Peyer's patch (tissue), 4 donors: ENCODE measurements at places on chromosomes 3 and 15. TPM values are rescaled to one million over a fixed set of nuclear protein-coding genes. Genes with fewer than 3 reads are reported as not detected.

DNA sequence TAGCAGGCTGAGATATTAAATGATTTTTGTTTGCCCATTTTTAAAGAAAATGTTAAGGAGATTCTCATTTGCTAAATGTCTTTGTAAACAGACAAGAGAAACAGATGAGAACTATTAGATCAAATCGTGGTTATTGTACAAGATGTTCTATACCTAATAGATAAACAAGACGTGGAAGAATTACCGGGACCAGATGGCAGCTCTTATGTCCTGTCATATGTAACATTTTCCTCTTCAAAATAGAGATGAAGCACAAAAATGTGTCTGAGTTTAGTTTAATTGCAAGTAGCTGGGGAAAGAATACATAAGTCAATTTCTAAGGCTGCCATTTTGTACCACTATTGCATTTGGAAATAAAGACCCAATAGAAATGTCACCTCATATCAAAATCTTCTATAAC, 553.7 kb downstream of the TUSC7 start:
- no peak for DNase-seq

DNA sequence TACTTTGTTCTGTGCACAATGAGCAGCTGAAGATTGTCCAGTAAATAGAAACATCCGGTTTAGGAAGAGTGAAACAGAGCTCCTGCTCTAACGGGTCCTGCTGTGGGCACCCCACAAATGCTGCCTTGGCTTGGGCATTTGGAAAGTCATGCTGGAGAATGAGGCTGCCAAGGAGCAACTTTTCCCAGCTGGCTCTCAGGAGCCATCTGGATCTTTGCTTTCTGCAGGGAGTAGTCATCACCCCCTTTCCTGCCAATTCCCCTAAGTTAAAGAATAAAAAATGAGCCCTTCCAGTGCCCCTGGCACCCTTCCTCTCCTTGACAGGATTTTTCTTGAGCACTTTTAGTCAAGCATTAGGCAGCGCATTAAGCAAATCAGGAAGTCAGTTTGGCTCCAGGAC, 90.0 kb downstream of the FAM43A start:
- no peak for DNase-seq

DNA sequence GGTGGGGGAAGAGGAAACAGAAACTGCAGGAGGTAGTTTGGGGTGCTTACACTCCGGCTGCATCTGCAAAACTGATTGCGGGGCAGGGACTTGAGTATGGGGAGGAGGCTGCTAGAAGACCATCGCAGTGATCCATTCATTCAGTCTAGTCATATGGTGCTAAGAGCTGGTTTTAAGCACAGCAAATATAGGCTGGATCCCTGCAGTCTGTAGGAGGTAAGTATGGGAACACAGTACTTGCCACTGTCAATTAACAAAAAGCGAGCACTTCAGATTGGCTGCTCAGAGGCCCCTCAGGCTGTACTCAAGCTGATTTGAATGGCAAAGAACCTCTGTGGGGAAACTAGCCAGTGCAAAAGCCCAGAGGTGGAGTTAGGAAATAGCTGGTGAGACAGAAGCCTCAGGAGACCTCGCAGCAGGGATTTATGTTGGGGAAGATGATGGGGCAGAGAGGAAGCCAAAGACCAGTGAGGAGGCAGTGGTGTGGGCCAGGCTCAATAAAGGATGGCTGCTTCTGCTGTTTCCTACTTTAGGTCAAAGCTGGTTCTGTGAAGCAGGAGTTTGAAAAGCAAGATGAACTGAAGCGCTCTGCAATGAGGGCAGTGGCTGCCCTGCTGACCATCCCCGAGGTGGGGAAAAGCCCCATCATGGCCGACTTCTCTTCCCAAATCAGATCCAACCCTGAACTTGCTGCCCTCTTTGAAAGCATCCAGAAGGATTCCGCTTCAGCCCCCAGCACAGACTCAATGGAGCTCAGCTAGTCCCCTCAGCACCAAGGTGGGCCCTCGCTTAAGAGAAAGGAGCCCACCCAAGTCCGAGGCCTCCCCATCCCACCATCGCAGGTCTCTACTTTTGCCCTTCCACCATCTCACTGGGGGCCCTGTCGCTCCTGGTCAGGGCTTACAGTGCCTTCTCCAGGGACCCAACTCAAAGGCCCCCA, 7.9 kb downstream of the RPL32 start:
- DNase-seq, result no peak

GRCh38 chr3:37905346-37905745, 43.7 kb downstream of the CTDSPL start:
- DNase-seq, result no peak

DNA sequence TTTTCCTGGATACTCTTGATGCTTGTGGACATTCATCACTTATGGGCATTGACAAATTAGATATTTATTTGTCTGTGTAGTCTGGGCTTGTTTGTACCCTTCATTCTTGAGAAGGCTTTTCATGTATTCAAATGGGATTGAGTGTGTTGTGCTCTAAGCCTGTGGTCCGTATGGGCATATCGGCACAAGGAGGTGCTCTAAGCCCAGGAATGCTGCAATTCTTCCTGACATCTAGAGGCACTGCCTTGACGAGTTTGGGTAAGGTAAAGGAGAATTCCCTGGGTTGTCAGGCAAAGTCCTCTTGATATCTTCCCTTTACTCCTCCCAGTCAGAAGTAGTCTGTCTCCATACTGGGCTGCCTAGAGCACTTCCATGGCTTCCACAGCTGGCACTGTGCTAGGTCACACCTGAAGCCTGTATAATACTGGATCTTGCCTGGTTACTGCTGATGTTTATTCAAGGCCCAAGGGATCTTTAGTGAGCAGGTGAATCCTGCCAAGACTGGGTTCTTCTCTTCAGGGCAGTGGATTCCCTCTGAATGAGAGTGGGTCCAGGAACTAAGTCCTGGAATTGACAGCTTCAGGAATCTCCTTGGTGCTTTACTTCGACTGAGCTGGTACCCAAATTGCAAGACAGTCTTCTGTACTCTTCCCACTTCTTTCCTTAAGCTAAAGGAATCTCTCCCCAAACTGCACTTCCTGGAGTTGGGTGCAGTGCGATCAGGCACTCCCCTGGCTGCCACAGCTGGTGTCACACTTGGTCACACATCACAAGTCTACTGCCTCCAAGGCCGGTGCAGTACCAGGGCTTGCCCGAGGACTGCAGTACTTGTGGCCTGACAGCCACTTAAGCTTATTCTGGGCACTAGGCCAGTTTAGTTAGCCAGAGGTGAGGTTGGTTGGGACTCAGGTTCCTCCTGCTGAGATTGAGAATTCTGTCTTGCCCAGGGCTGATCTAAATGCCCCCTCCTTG, 46.0 kb downstream of the GALK2 start:
- no peak for DNase-seq

GRCh38 chr3:71309342-71309741, 274.2 kb downstream of the FOXP1 start:
- DNase-seq, result no peak

DNA sequence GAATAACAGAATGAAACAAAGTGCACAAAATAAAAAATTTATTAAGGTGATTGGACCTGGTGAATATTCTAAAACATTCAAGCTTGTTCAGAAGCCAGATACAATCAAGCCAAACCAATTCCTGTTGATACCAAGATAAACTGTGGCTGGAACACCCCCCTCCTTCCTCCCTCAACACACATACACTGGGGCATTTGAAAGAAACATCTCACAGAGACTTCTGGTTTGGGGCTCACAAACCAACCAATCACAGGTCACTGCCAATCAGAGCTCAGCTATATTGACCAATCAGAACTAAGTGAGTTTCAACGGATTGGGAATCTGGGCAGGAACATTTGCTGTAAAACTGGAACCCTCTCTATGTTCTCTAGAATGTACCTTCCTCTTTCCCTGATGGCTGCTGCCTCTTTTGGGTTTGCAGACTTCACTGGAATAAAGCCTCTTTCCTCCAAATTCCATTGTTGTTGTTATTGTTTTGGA, 340.6 kb upstream of the GOLIM4 start:
- DNase-seq, result no peak

DNA sequence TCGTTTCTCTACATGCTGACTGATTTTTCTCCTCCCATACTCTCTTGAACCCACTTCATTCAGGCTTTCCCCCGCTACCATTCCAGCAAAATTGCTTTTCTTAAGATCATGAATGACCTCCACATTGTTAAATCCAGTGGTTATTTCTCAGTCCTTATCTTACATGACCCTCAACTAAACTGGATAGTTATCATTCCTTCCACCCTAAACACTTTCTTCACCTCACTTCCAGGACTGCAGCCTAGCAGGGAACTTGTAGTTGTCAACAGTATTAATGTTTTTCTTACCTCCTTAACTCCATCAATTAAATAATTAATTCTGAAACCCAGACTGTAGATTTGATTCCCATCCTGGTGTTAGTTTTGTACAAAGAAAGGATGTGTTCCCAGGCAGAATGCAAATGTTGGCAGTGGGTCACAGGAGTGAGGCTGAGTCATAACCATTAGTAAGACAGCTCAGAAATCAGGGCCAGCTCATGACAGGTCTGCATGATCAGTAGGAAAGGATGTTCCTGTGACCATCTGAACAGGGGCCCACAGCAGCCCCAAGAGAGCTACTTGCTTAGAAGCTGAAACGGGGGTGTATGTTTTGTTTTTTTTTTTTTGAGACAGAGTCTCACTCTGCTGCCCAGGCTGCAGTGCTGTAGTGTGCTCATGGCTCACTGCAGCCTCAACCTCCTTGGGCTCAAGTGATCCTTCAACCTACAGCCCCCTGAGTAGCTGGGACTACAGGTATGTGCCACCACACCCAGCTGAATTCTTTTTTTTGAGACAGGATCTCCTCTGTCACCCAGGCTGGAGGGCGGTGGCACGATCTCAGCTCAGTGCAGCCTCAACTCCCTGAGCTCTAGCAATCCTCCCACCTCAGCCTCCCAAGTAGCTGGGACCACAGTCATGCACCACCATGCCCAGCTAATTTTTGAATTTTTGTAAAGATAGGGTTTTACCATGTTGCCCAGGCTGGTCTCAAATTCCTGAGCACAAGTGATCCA, 9.1 kb downstream of the BCL2L10 start:
- peak; percentile 75 for DNase-seq

GRCh38 chr3:88149101-88149508, 654 bp upstream of the C3orf38 start:
- DNase-seq, result no peak

GRCh38 chr3:127867986-127868385, 45.7 kb upstream of the MGLL start:
- DNase-seq, result no peak

DNA sequence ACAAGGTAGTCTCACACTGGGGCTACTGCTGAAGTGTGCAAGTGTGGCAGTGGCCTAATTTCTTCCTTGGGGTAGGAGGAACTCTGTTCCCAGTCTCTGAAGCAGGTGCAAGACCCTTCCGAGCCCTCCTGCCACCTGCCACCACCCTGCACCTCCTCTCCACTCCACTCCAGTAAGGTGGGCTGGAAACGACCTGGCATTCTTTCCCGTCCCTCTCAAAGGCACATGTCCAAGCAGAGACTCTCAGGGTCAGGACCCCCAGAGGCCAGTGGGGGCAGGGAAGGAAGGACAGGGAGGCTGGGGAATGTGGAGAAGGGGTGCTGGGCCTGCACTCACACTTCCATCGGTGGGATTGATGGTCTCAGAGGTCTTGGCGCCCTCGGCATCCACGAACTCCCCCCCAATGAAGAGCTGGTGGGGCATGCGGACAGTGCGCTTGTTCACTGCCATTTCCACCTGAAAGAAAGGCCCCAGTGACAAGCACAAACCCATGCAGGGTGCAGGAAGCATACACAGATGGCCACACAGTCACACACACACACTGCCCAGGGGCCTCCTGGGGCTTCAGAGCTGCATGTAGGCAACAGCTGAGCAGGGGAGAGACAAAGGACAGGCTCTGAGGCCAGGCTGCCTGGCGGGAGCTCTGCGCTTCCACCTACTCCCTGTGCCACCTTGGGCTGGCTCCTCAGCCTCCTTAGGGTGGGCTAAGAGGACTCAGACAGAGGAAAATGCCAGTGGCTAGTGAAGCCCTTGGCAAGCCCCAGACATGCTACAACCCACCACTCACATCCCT, 43.8 kb downstream of the ALDH1L1 start:
- no peak for DNase-seq

DNA sequence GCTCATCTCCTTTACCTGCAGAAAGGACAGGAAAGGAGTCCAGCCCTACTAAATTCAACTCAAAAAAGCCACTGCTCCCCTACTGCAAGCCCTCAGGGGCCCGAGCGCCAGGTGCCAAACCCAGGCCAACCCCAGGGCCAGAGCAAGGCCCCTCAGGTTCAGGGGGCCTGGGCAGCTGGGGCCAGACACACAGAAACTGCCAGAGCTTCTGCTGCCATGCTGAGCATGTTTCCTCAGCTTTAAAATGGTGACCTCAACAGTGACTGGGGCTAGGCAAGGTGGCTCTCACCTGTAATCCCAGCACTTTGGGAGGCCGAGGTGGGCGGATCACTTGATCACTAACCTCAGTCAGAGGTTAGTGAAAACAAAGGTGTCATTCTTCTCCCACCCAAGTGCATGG, 38.8 kb downstream of the KLHL25 start:
- DNase-seq, result peak; percentile 24

- no peak for DNase-seq
Observed at GRCh38 chr3:22714749-22715148, 488.4 kb upstream of the UBE2E2 start.

GRCh38 chr3:71163198-71163918, 420.2 kb downstream of the FOXP1 start:
- no peak for DNase-seq

- no peak for DNase-seq
Observed at GRCh38 chr15:40226736-40227135, 12.1 kb upstream of the PAK6 start.

- DNase-seq, result no peak
Observed at GRCh38 chr3:89360156-89360555, 252.7 kb downstream of the EPHA3 start.

The DET1 gene
- 10.7 TPM for total RNA-seq

The SELENOS gene
- total RNA-seq, result 14.0 TPM

The RASL12 gene
- 23.1 TPM for total RNA-seq

The EIF1B gene
- total RNA-seq, result 35.7 TPM

The CAND2 gene
- total RNA-seq, result 1.4 TPM
